ENCODE measurements at places on chromosomes 6 and 20.

DNA sequence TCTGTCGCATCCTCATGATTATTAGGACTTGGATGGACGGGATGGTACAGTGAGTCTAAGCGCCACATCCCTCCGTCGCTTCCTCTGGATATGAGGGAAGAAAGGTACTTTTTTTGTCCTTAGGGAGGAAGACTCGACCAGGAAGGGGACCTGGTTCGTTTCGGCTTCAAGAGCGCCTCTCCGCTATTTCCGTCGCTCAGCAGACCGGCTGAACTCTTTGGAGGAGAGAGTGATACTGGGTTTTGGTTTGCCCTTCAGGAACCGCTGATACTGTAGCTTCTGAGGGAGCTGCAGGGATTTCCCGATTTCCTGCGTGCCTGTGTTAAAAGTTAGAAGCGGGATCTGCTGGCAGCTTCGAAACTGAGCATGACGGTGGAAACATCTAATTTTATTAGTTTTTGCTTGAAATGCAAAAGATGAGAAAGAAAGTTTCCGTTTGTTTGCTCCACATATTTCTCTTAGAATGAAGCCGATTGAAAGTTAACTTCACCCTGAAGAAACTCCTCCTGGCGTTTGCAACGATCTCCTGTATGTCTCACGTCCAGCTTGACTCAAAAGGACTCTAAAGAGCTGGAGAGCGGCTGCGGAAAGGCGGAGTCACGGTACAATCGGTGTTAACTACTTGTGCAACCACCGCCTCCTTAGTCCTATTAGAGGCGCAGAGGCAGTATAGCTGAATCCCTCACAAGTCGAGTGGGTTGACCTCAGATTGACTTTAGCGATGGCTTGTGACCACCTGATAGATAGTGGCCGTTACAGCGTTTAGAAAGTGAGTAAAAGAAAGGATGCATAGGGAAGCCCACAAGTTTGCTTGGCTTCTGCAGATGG lies 129.4 kb downstream of the TRIM27 start:
- DNase-seq: peak; percentile 76

- DNase-seq: no peak
These were observed 14.1 kb downstream of the C20orf173 start for GRCh38 chr20:35515341-35515740.

DNA sequence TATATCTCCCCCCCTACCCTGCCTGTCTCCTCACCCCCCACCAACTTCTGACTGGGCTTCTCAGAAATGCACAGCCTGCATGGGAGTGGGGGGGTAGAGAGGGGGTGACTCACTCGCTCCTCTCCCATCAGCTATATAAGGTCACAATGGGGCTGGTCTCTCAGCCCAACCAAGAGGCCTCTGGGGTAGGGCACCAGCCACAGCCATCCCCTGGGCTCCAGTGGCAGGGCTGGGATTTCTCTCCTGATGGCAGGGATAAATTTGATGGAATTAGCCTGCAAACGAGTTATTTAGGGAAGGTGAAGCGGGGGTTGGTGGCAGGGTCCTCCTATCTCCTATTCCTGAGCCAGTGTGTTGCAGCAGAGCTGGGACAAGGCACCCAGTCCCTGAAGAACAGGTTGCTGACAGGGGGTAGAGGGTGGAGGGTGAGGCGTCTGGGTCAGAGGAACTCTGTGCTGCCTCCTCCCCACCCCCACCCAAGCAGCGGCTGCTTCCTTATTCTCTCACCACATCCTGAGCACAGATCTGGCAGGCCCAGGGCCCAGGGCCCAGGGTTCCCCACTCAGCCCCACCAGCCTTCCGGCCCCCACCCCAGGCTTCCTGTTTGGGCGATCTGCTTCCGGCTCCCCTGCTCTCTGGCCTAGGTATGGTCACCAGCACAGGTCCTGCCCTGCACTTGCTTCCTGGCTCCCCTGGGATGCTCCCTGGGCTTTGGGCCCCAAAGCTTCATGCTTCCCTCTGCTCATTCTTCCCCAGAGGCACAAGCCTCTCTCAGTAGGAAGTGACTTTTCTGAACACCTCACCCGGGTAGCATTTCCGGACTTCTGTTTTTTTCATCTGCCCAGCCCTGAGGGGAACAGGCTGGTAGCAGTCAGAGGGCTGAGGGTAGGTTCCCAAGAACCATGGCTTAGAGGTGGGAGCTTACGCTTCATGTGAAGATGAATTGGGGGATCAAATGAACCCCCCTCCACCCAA lies 4.0 kb downstream of the PPP1R18 start:
- DNase-seq: peak; percentile 77

DNA sequence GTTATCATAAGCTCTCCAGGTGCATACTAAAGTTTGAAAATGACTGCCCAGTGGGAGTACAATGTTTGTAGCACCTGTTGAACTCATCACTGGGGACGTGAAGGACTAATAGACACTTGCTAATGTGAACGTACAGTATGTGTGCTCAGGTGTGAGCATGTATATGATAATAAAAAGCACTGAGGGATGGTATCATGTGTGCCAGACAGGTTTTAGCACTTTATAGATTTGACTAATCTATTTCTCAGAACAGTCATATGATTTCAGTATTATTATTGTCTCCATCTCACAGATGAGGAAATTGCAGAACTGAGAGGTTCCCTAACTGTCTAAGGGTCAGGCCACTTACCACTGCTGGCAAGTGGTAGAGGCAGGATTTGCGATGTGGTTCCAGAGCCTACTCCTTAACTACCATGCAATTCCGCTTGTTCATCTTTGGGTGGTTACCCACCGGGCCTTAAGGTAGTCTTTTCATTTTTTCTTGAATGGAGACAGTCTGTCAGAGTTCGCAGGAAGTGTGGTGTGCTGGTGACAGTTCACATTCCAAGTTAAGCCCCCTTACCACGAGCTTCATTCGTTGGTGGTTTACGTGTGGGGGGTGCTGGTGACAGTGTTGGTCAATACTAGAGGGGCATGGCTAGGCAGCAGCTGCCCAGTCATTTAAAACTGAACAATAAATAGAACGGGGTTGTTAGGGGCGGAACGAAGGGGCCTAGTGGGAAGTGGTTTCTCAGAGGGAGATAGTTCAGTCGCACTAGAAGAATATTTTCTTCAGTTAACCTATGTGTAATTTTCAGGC lies 46.8 kb downstream of the RREB1 start:
- no peak for DNase-seq

DNA sequence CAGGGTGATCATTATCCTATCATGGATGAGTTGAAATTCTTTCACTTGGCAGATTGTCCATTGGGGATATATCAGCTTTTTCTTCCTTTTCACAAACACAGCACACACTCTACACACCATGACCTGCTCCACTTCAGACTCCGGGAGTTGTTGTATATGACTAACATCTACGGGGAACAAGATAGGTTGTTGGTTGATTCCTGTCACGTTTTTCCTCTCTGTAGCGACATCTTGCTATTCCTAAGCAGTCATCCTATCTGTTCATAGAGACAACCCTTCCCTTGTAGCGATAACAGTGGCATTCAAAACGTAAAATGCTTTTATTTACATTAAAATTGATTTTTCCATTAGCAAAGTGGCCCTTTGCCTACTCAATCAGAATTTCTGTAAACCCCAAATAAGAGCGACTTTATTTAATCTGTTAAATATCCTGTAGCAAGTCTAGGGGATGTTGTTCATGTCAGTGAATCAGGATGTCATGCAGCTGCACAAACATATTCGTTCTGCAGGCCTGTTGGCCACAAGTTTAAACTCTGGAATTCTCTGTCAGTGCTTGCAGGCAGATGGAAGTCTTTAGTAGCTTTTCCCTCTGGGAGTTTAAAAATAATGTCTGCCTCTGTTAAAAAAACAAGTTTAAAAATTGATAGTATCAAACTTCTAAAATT lies 23.1 kb downstream of the PHACTR2 start:
- DNase-seq: no peak

GRCh38 chr20:38001981-38002380 lies 31.3 kb downstream of the TTI1 start:
- no peak for DNase-seq

DNA sequence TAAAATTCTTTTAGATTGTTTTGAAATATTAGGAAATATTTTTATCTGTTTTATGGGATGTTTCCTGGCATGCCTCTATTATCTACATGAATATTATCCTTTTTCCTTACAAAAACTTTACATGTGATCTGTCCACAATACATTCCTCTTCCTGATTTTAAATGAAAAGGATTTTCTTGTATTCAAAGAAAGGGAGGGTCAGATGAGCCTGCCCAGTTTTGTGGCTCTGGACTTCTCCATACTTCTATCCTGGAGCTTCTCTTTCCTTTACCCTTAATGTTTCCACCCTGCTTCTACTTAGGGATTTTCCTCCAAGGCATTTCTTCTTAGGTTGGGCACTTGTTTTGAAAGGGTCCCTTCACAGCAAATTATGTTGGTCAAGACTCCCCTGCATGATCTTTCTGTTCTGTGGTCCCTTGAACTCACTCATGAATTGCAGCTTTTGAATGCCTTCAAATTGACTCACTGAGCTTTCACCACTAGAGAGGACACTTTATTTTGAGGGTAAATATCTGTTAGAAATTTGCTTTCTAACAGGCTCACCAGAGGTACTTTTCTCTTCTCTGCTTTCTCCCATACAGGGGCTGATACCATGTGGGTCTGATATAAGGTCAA lies 104.9 kb downstream of the CENPW start:
- no peak for DNase-seq

- DNase-seq: no peak
These were observed 8.4 kb upstream of the GLP1R start for GRCh38 chr6:39040080-39040673.

DNA sequence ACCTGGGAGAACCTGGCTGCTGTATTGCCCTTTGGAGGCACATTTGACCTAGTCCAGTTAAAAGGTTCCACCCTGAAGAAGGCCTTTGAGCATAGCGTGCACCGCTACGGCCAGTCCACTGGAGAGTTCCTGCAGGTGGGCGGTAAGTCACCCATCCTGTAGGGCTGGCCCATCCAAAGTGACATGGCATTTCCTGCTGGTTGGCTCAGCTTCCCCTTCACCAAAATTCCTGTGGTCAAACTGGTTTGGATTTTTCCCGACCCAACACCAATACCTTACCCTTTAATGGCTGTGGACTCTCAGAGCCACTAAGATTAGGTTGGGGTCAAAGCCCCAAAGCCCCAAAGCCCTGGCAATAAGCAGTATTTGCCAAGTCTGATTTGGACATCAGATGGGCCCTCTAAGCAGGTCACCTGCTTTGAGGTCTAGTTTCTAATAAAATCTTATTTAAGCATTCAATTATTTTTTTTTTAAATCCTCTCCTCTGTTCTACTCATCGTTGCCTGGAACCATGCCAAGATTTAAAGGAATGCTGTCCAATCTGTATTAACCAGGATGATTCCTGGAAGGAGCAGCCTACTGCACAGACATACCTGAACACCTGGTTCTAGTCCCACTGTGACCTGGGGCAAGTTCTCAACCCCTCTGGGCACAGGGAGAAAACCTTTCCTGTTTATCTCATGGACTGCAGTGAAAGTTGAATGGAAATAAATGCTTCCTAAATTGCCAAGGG lies 40.8 kb downstream of the NT5E start:
- DNase-seq: no peak

DNA sequence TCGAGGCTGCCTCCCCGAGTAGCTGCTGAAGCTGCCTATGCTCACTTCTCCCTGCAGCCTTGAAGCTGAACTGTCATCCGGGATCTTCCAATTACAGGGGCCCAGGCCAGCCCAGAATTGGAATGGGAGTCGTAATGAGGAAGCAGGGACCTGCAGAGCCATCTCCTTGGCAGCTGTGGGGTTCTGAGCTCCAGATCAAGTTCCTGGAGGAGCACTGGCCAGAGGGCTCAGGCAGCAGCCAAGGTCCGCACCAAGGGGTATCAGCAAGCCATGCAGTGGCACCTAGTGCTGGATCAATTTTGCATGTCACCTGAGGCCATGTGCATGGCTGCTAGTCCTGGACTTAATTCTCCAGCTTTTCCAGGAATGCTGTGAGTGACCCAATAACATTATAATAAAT lies 163.2 kb upstream of the TSHZ2 start:
- no peak for DNase-seq

- no peak for DNase-seq
These were observed 161.8 kb downstream of the NFATC2 start for GRCh38 chr20:51380401-51381385.

DNA sequence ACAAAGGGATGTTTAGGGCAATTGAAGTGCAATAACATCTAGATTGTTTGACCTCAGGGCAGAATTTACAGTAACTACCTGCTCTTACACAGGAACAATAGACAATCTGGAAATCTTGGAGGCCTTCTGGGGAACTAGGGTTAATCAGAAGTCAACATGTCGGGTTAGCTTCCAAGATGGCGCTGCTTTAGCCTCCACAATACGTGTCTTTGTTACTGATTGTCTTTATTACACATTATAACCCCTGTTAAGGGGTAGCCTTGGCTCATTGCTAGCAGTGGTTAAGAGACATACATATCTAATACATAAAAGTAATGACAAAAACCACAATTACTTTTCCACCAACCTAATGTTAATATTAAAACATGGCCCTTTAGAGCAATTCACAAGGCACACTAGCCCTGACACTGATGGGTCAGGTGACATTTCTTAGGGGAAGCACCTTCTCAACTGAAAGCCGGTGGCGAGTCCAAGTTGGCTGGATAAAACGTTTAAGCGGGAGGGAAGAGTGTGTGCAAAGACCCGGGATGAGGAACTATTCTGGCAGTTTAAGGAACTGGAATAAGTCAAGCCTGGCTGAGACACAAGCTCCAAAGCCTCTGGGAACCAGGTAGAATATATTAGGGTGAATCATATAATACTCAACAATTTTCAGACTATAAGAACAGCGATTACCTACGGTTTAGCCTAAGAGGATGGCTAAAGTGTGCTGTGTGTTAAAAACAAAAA lies 236.9 kb downstream of the BCAS1 start:
- DNase-seq: no peak

GRCh38 chr6:148109732-148110131 lies 232.9 kb upstream of the SASH1 start:
- DNase-seq: no peak

- DNase-seq: no peak
These were observed 29.7 kb upstream of the GATA5 start for GRCh38 chr20:62505337-62506045.

DNA sequence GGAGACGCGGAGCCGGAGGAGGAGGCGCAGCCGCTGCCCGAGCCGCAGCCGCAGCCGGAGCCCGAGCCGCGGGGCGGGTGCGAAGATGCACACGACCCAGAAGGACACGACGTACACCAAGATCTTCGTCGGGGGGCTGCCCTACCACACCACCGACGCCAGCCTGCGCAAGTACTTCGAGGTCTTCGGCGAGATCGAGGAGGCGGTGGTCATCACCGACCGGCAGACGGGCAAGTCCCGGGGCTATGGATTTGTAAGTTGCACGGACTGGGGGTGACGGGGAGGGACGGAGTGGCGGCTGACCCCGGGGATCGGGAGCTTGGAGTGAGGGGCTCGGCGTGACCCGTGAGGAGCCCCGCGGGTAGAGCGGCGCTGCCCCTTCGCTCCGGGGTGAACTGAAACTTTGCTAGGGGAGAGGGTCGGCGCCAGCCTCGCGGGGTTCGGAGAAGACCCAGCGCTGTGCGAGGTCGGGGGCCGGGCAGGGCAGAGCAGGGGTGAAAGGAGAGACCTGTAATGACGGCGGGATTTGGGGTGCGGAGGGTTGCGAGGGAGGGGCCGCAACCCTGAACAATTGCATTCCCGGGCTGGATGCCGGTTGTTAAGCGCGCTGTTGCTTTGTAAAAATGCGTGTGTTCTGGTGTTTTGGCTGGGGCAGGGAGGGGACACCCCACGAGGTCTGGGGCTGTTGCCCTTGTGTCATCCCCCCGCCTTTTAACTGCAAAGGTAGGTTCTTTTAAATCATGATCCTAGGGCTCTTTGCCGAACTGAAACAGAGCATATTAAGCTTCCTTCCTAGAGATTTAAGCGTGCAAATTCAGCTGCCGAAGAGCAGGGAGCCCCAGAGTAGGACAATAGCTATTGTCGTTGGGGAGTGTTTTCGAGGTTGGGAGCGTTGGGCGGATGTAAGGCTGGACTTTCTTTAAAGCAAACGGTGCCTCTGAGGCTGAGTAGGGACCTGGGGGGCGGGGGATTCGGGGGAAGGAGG lies 628 bp downstream of the RBM24 start:
- DNase-seq: peak; percentile 38
